ENCODE measurements at places on chromosomes 6 and 20.

GRCh38 chr20:47627540-47627939, 125.9 kb downstream of the NCOA3 start:
- DNase-seq: no peak

DNA sequence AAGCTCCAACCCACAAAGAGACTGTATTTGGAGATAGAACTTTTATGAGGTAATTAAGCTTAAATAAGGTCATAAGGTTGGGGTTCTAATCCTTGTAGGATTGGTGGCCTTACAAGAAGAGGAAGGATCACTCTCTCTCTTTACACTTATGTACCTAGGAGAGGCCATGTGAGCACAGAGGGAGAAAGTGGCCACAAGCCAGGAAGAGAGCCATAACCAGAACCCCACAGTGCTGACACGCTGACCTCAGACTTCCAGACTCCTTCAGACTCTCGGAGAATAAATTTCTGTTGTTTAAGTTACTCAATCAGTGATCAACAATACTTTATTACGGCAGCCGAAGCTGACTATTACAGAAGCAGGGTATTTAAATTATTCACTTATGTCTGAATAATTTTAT, 430.5 kb upstream of the EPHA7 start:
- no peak for DNase-seq

DNA sequence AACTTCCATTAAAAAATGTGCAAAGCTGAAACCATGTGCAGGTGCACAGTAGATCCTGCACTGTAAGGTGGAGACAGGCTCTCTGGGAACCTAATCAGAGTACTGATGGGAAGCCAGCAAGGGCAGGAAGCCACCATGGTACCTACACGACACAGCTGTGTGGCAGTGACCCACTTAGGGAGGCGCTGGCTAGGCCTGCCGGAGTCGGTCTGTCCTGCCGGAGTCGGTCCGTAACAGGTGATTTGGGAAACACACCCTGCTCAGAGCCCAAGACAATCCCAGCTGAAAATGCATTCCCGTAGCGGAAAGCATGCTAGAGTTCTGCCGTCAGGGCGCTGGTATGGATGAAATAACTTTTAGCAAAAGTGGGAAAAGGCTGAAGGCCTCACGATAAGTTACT, 17.2 kb downstream of the TXNDC5 start:
- DNase-seq: no peak

DNA sequence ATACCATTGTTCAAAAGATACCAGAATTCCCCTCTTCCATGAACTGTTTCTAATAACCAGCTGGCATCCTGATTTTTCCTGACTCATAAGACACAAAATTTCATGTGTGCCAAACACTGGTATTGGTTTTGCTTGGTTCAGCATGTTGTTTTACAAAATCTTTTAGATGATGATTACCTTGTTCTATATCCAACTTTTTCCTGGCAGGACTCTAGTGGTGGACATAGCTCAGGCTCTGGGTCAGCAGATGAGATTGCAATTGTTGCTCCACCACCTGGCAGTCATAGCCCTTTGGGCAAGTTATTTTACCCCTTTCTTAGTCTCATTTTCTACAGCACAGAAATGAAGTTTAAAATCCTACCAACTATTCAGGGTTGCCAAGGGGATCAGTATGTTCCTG, 6.2 kb downstream of the TRIM38 start:
- no peak for DNase-seq

- DNase-seq: no peak
Observed at GRCh38 chr6:97040355-97040860, 115.9 kb downstream of the KLHL32 start.

- no peak for DNase-seq
Observed at GRCh38 chr20:56780266-56780665, 151.2 kb downstream of the TFAP2C start.

DNA sequence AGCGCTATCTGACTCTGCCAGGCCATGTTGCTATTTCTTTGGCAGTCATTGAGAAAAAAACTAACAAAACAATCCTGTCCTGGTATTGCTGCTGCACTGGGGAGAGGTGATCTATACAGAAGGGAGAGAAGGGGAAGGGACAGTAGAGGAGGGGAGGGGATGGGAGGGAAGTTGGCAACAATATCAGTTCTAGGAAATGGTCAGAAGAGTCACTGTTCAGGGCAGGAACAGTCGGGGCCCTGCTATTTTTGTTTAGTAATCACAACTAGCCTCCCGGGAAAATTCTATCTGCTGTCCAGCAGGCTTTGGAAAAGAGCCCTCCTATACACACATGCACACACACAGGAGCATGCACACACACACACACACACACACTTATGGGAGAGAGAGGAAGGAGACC, 142.3 kb upstream of the CARMIL1 start:
- DNase-seq: peak; percentile 11
